ENCODE measurements at places on chromosomes 1 and 21.

GRCh38 chr1:22112554-22112953, 30.3 kb downstream of the WNT4 start:
- DNase-seq = no peak

DNA sequence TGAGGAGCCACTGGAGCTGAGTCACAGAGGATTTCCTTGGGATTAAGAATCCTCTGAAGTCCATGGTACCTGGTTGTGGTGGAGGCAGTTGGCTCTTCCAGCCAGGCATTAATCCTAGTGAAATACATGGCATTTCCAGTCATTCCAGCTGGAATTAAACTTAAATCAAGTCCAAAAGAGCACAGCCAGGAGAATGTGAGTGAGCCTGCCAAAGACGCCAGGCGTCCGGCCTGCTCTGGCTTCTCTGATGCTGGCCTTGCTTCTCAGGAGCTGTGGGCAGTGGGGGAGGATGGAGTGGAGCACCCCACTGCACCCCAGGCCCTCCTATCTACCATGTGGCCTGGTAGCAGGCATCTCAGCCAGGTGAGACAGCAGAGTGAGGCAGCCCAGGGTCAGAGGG, 23.4 kb upstream of the TENT5C start:
- no peak for DNase-seq

DNA sequence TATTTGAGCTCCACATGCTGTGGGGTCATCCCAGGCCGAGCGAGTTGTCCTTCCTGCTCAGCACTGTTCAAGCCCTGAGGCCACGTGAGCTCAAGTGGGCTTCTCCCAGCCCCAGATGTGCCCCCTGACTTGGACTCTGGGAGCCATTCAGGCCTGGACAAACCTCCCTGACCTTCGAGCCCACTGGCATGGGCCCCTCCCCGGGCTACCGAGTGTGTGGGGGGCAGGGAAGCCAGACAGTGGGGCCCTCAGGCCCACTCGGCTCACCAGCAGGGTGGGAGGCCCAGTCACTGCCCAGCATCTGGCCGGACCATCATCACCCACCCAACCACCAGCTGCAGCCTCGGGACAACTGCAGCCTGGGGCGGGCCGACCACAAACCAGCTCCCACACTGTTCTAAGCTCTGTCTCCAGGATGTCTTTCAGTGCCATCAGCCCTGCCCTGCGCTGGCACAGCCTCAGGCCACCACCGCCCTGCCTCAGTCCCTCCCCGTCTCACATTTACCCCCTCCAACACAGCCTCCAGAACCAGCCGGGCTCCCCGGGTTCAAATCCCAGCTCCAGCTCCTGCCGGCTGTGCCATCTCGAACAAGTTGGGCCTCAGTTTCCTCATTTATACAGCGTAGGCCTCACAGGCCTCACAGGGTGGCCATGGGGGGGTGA, 20.9 kb upstream of the PLEKHG5 start:
- DNase-seq = no peak

DNA sequence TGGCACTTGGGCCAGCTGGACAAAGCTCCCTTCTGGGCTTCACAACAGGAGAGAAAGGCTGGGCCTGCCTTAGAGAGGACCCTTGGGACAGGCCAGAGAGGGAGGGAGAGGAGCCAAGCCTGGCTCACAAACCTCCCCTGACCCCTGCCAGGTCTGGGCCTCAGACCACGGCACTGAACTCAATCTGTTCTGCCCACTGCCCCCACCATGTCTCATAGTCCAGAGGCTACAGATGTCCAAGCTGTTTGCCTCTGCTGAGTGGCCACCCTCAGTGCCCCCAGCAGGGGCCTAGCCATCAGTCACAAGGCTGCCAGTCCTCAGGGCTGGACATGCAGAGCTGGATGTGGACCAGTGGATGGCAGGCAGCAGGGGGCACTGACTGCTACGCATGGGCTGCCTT, 13.0 kb upstream of the DMBX1 start:
- no peak for DNase-seq

DNA sequence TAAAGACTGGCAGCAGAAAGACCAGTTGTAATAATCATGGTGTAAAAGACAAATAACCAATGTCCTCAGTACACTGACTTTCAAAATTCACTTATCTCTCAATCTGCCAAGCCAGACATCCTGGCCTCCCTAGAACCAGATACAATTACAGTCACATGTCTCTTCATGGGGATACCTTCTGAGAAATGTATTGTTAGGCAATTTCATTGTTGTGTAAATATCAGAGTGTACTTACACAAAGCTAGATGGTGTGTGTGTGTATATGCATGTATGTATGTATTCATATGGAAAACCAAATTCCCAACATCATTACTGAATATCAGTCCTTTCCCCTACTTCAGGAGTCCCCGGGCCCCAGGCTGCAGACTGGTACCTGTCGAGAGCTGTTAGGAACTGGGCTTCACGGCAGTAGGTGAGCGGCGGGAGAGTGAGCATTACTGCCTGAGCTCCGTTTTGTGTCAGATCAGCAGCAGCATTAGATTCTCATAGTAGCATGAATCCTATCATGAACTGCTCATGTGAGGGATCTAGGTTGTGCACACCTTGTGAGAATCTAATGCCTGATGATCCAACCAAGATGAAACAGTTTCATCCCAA, 65.3 kb upstream of the ZNF326 start:
- DNase-seq = no peak

GRCh38 chr1:2060535-2060934, 10.3 kb downstream of the PRKCZ start:
- DNase-seq = no peak

DNA sequence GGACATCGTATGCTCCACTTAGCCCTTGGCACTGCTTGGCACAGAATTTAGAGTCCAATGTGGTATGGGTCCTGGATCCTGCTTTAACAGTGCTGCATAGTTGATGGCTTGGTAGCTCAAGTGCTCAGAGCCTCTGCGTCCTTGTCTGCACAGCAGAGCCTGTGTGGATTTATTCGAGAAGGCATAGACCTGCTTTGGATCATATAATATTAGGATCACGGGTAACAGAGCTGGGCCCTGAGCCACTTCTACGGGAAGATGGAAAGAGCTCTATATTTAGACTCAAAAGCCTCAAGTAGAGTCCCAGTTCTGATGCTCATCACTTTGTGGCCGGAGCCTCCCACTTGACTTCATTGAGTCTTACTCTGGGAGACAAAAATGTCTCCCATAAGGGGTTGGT, 164.4 kb upstream of the EDN2 start:
- no peak for DNase-seq

DNA sequence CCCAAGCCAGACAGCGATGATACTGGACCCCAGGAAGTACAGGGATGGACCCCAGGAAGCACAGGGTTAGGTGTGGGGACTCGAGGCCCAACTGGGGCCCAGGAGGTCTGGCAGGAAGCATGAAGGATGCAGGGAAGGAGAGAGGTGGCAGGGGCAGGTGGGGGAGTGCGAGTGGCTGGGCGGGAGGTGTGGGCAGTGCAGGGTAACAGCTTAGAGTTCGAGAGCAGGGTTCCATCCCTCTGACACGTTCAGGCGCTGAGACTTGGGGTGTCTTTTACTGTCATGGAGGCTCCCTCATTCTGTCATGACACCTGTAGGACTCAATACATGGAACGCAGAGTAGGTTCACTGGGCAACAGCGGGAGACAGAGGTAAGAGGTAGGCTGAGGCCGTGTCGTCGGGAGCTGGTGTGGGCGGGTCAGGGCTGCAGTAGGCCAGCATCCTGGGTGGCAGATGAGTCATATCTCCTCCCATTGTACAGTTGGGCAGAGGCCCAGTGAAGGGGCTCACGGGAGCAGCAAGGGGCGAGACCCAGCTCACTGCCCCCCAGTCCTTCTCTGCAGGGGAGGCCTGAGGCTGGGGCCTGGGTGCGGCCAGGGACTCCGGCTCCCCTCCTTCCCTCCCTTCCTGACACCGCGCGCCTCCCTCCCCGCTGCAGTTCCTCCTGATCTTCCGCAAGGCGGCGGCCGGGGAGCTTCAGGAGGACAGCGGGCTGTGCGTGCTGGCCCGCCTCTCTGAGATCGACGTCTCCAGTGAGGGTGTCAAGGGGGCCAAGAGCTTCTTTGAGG, 11.6 kb upstream of the CTRC start:
- no peak for DNase-seq

DNA sequence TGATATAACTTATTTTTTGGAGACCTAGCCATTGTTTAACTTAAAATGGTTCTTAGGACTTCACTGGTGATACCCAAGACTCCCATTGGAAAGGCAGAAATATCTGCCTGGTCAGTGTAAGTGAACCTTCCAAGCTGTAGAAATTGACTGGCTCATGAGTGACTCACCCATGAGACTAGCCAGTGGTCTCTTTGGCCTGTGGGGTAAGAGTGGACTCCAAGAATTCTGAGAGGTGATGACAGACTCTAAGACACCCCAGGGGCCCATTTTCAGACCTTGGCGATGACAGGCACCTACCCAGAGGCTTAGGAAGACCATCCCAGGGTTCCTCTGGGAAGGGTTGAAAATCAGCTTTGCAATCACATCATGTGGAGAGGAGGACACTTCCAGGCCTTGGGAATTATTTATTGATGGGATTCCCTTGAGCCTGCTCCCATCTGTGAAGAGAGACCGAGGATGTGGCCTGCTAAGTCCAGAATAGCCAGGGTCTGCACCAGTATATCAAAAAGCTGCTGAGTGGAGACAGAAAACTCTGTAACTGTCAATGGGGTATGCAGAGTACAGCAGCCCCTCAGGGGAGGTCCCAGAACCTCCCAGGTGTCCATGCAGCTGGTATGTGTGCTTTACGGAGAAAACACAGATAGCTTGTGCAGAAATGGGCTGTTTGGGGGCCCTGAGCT, 78.9 kb downstream of the KAZN start:
- no peak for DNase-seq

GRCh38 chr1:11158720-11159321, 30.3 kb upstream of the ANGPTL7 start:
- no peak for DNase-seq

- DNase-seq = no peak
Observed at GRCh38 chr1:242824435-242824834, 299.9 kb upstream of the PLD5 start.

GRCh38 chr21:26967062-26967913, at the start of gene ADAMTS5:
ADAMTS5 (minus strand) TSS chr21:26967088; CDS start chr21:26966391, 697 bp downstream.
- DNase-seq = no peak

DNA sequence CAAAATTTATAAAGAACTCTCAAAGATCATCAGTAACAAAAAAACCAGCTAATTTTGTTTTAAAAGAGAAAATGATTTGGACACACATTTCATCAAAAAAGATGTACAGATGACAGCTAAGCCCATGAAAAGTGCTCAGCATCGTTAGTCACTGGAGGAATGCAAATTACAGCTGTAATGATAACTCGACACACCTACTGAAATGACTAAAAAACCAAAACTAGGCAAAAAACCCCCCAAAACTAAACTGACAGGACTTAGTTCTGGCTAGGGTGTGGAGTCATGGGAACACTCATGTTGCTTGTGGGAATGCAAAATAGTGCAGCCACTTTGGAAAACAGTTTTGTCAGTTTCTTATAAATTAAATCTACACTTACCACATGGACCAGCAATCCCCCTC, 59.5 kb downstream of the CNIH3 start:
- DNase-seq = no peak
